NCI-H1436 (cell line): ENCODE measurements at places on chromosomes 2 and 18.

- DNase-seq: peak; percentile 88
Observed at GRCh38 chr2:26033270-26033817, 540 bp upstream of the RAB10 start.

DNA sequence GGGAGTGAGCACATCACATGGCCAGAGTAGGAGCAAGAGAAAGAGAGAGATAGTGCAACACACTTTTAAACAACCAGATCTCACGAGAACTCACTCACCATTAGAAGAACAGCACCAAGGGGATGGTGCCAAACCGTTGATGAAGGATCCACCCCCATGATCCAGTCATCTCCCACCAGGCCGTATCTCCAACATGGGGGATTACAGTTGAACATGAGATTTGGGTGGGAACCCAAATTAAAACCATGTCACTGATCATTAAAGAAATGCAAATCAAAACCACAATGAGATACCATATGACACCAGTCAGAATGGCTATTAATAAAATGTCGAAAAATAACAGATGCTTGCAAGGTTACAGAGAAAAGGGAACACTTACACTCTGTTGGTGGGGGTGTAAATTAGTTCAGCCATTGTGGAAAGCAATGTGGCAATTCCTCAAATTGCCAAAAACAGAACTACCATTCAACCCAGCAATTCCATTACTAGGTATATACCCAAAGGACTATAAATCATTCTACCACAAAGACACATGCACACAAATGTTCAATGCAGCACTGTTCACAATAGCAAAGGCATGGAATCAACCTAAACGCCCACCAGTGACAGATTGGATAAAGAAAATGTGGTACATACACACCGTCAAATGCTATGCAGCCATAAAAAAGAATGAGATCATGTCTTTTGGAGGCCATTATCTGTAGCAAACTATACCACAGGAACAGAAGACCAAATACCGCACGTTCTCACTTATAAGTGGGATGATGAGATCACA is 137.1 kb downstream of the COL6A3 start:
- DNase-seq: no peak

DNA sequence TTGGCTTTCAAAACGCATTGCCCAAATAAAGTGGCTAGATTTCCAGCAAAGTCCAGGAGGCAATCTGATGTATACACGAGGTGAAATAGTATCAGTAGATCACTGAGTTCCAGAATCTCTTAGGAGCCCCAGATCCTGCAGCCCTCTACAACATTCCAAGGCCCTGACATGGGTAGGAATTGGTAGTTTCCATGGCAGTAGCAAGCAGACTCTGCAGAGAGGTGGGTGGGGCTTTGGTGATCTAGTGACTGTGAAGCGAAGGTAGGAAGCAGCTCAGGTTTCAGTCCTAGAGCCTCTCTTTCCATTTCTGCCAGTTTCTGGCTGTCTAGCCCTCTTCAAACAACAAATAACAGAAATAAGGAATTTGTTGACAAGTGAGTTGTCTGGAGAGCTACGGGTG is 13.8 kb upstream of the SGPP2 start:
- no peak for DNase-seq

GRCh38 chr2:60416221-60417008 is 137.0 kb downstream of the BCL11A start:
- no peak for DNase-seq

- DNase-seq: no peak
Observed at GRCh38 chr2:97719362-97720155, 6.2 kb downstream of the ZAP70 start.

DNA sequence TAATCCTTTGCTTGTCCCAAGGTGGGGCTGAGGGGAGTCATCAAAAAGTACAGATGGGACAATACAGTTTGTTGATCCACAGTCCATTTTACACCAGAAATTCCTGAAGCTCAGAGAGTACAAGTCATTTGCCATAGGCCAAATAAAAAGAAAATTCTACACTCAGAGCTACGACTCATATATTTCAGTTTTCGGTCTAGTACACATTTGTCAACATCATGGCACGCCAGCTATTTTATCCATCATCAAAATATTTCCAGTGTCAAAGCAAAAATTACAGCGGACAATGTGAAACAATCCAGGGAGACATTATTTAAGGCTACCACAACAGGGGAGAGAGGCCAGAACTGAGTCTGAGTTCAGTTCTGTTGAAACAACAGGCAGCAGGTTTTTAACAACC is 587.5 kb upstream of the DSEL start:
- DNase-seq: no peak

- DNase-seq: no peak
Observed at GRCh38 chr2:174969091-174969734, 36.0 kb downstream of the CHN1 start.

- DNase-seq: no peak
Observed at GRCh38 chr2:240933048-240933965, 27.2 kb downstream of the CROCC2 start.

GRCh38 chr2:241598487-241598886 is 38.5 kb downstream of the THAP4 start:
- DNase-seq: no peak
